ENCODE measurements at places on chromosomes 4 and X.

DNA sequence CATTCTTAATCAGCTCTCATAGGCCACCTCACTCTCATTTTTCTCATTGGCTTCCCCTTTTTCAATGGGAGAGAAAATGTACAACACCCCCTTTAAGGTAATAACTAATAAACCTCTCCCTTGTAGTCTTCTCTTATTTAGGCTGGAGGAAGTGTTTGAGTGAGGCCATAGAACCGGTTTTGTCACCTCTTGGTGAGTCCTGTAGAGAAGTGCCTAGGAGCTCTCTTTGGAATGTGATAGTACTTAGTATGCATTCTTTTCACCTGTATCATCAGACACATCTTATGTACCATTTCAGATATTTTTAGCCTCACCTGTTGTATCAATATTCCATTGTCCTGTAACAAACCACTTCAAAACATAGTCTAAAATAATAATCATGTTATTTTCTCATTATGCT is 3.5 kb upstream of the TAB3 start:
- no peak for DNase-seq

- no peak for DNase-seq
Observed at GRCh38 chrX:27078371-27078770, 384.8 kb downstream of the PPP4R3C start.

DNA sequence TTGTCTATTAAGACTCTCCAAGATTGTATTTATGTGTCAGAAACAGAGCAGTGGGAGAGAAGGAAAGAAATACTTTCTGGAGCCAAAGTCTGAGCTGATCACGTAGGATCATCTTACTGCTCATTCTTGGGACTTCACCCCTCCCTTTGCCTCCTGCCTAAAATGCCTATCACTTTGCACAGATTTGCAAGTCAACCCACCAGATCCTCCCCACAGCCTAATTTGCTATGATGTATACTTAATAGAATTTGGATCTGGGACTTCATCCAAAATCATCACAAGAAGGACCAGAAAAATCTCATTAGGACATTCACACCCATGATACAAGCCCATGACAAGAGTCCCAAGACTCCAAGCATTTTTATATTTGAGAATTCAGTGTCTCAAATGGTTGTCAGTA is 290.2 kb downstream of the FBXW7 start:
- no peak for DNase-seq

- no peak for DNase-seq
Observed at GRCh38 chr4:153206534-153206933, 2.3 kb downstream of the TRIM2 start.

- no peak for DNase-seq
Observed at GRCh38 chrX:130485870-130486269, 84.1 kb downstream of the RBMX2 start.

GRCh38 chrX:119495734-119496726 is 27.8 kb downstream of the SLC25A5 start:
- no peak for DNase-seq

DNA sequence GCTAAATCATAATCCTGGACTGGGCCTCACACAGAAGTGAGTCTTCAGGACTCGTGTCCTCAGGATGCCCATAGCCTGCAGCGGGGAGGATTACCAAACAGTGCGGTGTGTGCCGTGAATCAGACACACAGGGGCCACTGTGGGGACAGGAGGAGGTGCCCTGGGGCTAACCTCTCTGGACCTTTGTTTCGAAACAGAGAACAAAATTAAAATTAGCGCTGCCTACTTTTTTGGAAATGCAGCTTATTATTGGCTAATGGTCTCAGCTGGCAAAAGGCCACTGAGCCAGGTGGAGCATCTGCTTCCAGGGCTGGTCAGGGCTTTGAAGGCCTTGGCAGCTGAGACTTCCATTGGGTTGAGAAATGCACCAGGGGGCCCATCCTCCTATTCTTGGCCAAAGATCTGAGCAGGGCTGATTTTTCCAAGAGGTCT is 236.2 kb downstream of the EVC2 start:
- DNase-seq, result no peak

- DNase-seq, result no peak
Observed at GRCh38 chrX:105975382-105975781, 63.1 kb downstream of the SERPINA7 start.

DNA sequence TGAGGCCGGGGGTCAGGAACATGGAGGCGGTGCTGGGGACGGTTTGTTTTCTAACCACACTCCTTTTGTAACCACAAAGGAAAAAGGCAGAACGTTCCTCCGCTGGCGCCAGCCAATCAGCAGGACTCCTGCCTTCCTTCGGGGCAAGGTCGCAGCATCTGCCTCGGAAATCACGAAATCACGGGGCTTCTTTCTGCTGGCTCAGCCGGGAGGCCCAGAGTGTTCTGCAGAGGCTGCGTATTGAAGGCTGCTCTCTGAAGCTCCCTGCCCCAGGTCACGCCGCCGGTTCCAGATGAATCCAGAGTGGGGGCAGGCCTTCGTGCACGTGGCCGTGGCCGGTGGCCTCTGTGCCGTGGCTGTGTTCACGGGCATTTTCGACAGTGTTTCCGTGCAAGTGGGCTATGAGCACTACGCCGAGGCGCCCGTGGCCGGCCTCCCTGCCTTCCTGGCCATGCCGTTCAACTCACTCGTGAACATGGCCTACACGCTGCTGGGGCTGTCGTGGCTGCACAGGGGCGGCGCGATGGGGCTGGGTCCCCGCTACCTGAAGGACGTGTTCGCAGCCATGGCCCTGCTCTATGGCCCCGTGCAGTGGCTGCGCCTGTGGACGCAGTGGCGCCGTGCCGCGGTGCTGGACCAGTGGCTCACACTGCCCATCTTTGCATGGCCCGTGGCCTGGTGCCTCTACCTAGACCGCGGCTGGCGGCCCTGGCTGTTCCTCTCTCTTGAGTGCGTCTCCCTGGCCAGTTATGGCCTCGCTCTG is 9.4 kb downstream of the TMEM187 start:
- no peak for DNase-seq

DNA sequence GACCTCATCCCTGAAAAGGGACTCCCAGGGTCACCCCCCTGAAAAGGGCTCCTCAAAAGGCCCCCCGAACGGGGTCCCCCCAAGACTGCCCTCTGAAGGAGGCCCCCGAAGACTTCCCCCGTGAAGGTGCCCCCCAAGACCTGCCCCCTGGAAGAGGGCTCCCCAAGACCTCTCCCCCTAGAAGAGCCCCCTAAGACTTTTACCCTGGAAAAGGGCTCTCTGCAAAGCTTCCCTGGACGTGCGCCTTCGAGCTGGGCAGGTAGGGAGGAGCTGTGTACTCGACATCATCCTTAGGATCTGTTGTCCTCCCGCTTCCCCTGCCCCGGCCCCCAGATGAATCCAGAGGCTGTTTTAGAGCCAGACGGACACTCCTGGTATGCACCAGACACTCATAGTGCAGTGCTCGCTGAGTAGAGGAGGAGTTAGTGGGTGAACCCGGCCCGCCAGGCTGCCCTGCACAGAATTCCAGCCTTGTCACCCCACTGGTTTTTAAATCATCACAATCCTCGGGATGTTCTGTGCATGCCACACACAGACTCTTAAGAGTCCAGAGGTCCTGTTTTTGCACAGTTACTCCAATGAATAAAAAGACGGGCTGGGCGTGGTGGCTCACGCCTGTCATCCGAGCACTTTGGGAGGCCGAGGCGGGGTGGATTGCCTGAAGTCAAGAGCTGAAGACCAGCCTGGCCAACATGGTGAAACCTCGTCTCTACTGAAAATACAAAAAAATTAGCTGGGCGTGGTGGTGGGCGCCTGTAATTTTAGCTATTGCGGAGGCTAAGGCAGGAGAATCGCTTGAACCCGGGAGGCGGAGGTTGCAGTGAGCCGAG is 5.7 kb upstream of the SLC25A6 start:
- DNase-seq, result no peak

- no peak for DNase-seq
Observed at GRCh38 chr4:1094336-1094690, 19.1 kb downstream of the RNF212 start.

- no peak for DNase-seq
Observed at GRCh38 chr4:95466791-95467190, 82.0 kb downstream of the UNC5C start.

GRCh38 chr4:41202820-41203568 is 11.3 kb downstream of the APBB2 start:
- no peak for DNase-seq

- no peak for DNase-seq
Observed at GRCh38 chr4:47562297-47562696, 77.2 kb downstream of the ATP10D start.

GRCh38 chr4:41160012-41160789 is 54.1 kb downstream of the APBB2 start:
- no peak for DNase-seq

DNA sequence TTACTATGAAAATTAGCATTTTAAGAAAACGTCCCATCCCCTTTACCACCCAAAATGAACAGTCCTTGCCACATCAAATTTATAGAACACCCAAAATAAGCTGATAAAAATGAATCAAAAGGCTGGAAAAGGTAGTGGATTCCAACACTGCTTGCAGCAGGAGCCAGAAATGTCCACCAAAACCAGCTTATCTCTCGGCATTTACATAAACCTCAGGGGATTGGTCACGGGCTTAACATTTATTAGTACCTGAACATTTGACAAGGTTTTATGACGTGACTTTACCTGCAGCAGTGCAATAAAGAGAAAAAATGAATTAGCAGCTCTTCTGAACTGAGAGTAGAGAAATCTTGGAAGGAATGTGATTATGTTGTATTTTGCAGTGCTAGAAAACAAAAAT is 31.6 kb downstream of the ATP8A1 start:
- DNase-seq, result no peak

DNA sequence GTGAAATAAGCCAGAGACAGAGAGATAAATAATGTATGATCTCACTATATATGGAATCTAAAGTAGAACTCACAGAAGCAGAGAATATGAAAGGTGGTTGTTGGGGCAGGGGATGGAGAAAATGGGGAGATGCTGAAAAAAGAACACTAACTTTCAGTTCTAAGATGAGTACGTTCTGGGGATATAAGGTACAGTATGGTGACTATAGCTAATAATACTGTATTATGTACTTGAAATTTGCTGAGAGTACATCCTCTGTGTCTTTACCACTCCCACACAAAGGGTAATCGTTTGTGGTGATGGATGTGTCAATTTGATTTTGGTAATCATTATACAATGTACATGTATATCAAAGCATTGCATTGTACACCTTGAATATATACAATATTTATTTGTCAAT is 6.6 kb downstream of the FBXL5 start:
- no peak for DNase-seq

DNA sequence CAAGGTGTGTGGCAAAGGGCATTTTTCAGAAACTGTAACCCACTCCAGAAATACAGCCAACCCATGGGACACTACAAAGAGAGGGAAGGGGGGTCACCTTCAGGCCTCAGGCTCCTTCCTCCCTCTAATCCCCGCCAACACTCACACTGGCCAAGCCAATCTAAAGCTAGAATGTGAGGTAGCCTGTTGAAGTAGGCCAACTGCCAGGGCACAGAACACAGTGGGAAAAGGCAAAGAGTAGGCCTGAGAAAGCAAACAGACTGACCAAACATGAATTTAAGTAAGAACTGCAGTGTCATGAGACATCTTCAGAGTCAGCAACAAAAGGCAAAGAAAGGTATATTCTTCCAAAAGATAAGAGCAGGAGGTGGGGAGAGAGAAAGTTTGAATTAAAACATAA is 289.0 kb downstream of the HNRNPD start:
- no peak for DNase-seq

DNA sequence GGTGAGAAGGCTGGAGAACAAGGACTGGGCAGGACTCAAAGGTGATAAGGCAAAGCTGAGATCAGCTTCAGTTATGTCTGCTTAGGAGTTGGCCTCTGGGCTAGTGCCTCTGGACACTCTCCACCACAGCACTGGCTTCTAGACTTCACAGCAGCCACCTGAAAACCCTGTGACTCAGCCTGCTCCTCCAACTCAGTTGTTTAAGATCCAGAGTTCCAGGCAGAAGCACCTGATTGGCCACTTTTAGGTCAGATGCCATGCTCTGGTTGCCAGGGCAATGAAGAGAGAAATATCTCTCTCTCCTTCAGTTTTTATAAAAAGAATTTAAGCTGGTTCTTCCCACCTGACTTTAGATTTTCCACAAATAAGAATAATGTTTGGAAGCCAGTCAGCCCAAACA is 47.9 kb upstream of the BLTP1 start:
- no peak for DNase-seq

DNA sequence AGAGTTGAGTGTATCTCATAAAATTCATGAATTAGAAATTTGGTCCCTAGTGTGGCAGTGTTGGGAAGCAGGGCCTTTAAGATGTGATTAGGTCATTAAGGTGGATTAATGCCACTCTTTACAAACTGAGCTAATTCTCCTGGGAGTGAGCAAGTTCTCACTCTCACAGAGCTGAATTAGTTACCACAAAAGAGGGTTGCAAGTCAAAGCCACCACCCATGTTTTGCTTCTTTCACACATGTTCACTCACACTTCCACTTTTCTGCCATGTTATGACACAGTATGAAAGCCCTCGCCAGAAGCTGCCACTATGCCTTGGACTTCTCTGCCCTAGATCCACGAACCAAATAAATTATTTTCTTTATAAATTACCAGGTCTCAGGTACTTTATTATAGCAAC is 332.1 kb downstream of the ARAP2 start:
- no peak for DNase-seq

GRCh38 chrX:121231566-121232358 is 184.4 kb downstream of the GLUD2 start:
- no peak for DNase-seq

DNA sequence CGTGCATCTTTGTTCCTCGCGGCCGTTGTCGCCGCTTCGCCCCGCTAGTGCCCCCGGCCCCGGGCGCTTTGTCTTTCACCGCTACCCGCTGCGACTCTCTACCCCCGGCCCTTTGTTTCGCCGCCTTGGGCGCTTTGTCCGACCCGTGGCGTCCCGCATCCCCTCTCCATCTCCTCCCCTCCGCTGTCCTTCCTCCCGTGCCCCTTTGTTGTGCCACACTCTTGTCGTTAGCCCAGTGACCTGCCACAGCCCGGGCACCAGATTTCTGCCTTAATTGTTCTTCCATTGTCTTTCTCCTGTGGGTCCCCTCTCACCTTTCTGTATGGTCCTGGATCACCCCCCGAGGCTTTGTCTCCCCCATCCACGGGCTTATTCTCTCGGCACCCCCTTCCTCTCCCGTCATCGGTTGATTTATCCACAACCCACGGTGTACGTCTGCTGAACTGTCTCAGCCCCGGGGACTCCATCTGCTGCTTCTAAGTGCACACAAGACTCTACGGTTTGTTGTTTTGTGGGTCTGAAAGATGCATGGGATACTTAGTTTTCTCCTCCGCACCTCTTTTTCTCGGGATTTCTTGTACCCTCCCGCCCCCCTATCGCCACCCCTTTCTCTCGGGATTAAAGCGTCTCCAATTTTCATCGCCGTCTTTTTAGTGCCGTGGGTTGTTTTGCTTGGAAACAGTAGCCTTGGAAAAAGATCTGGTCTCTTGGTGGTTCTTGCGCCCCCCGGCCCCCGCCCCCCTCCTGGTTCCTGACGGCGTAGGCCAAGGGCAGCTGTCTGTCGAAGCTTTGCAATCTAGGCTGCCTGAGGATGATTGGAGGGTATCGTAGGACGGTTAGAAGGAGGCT is 783 bp downstream of the RBPJ start:
- peak; percentile 22 for DNase-seq

GRCh38 chr4:119872371-119873016 is 194.2 kb downstream of the MAD2L1 start:
- no peak for DNase-seq

- DNase-seq, result no peak
Observed at GRCh38 chr4:13430834-13431568, 53.1 kb downstream of the RAB28 start.

GRCh38 chr4:24768006-24768405 is 27.4 kb upstream of the SOD3 start:
- DNase-seq, result no peak

GRCh38 chrX:47579537-47579936 is 2.7 kb upstream of the TIMP1 start:
- DNase-seq, result no peak

All from hippocampal formation (tissue), 2 donors.